ENCODE measurements at places on chromosomes 6 and 20. TPM values are rescaled to one million over a fixed set of nuclear protein-coding genes. Genes with fewer than 3 reads are reported as not detected.

ZSCAN23 gene
- 1.6 TPM for total RNA-seq

- DNase-seq = no peak
Measured at GRCh38 chr20:42945234-42945994, 244.3 kb downstream of the PTPRT start.

DNA sequence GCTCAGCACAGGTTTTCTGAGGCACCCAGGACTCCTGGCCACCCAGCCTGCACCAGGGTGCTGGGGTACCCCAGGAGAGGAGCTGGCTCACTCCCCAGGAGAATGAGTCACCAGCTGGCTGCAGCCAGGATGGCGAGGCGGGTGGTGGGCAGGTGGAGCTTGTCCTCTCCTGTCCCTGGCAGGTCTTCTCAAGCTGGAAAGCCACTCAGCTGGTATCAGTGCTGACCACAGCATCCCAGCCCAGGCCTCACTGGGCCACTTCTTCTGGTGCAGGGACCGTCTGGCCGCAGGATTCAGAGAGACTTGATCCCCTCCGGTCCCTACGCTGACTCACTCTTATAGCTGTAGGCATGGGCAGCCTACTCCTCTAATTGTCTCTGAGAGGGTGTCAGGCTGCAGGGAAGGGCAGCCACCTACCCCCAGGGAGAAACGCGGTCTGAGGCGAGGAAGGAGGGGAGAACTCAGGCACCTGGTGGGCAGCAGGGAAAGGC is 22.2 kb downstream of the TFEB start:
- no peak for DNase-seq

DNA sequence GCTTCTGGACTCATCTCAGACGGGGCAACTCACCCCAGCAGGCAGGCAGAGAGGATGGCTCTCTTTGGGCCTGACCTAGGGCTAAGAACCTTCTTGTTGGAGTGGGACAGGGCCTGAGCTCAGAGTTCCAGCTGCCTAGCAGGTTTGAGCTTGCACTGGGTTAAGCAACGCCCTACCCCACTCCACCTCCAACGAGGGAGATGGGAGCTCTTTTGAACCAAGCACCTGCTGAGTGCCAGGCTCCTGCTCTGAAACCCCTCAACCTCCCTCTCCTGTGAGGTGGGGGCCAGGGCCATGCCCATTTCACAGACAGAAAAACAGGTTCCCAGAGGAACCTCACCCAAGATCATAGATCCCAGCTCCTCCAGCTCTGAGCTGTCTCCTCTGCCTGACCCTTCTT is 54.3 kb downstream of the SNAI1 start:
- DNase-seq = no peak

LBP gene
- 0.11 TPM for total RNA-seq

- DNase-seq = no peak
Measured at GRCh38 chr6:36618366-36619355, 24.5 kb downstream of the SRSF3 start.

GRCh38 chr6:26195924-26196845 is 109.0 kb downstream of the HFE start:
- no peak for DNase-seq

GRCh38 chr6:163613668-163614067 is 199.2 kb downstream of the QKI start:
- DNase-seq = no peak

DNA sequence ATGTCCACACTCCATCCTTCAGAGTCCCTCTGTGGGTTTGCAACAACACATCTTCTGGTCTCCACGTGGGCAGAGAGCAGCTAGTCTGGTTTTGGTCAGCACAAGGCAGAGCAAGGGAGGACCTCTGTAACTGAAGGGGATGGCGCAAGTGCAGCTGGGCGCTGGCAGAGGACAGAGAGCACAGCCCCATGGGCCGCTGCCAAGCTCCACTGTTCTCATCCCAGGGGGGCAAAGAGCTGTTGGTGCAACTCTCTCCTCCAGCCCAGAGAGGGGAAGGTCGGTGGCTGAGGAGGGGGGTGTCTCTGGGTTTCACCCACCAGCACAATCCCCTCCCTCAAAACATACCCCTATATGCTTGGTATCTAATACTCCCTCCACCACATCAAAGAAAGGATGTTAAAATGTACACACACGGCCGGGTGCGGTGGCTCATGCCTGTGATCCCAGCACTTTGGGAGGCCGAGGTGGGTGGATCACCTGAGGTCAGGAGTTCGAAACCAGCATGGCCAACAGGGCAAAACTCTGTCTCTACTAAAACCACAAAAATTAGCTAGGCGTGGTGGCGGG is 9.1 kb downstream of the ATP9A start:
- DNase-seq = no peak

- no peak for DNase-seq
Measured at GRCh38 chr6:42211726-42212125, 5.9 kb downstream of the MRPS10 start.

- DNase-seq = peak; percentile 74
Measured at GRCh38 chr20:25276533-25277050, 28.7 kb downstream of the PYGB start.

SPATA25 gene
- 3.3 TPM for total RNA-seq

- DNase-seq = no peak
Measured at GRCh38 chr6:124955108-124955856, 7.0 kb upstream of the RNF217 start.

DNA sequence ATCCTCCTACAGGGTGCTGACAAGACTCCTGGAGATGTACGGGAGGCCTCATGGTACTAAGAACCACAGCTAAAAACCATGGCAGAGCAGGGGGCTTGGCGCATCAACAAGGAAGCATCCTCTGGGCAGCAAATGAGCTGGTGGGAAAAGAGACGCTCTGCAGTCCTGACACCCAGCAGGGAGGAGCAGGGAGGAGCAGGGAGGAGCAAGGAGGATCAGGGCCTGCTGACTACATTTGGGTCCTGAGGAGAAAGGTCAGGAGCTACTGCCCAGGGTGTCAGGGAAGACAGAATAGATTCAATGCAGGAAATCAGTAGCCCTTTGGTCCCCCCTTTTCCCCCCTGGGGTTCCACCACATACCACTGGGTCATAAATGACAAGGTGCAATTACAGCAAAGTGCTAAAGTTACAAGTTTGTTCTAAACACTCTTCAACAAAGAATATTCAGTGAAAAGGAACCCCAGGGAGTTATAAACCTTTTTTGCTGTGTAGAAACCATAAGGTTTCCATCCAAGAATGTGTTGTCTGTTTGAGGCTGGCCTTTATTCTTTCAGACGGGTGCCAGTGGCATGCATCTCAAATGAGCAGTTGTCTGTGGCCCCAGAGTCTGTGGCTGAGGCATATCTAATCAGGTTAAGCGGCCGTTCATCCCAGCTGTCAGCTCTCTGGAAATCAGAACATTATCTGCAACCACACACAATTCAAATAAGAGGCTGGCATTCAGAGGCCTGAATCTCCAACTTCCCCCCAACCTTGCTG is 325.0 kb downstream of the CDC5L start:
- DNase-seq = no peak

- no peak for DNase-seq
Measured at GRCh38 chr20:17611540-17612286, 41.8 kb downstream of the DSTN start.

- no peak for DNase-seq
Measured at GRCh38 chr6:150249261-150249660, 106.4 kb downstream of the PPP1R14C start.

HTR1E gene
- not detected for total RNA-seq

DNA sequence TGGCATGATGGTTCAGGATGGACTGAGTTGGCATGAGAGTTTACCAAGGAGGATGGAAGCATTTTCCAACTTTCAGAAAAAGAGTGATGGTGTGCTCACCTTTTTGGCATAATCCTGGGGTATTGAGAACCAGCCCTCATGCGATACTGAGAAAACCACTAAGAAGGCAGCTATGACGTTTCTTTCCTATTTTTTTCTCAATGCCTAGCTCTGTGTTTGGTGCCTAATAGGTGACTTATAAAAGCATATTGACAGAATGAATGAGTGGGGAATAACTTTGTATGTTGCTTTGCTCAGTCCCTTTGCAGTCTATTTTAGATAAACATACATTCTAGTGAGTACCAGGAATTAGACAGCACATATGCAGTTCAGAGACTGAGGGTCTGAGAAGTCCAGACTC is 816.3 kb downstream of the DHX35 start:
- DNase-seq = no peak

DNA sequence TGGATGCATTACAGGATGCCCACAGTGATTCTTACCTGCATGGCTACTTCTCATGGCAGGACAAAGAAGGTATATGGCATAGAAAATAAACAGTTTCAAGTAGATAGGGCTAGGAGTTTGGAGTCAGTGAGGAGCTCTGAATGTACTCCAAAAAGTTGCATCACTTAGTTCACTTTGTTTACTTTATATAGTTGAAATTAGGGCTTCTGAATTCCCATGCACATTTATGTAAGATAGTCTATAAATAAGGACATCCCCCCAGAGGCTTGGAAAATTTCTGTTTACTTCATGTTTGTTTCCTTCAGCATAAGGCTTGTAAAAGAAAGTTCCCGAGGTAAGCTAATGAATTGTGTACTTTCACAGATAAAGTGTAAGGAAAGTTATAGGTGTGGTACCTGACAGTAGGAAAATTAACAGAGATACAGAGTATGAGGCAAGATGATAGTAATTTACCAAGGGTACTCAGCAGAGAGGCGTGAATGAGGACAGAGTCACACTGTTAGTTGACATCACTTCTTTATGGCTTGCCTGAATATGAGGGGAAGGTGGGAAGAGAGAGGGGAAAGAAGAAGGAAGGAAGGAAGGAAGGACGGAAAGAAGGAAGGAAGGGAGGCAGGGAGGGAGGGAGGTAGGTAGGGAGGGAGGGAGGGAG is 51.1 kb downstream of the ADTRP start:
- DNase-seq = no peak

GATA5 gene
- total RNA-seq = 1.0 TPM

HLA-DQB1 gene
- 3.7 TPM for total RNA-seq

DNA sequence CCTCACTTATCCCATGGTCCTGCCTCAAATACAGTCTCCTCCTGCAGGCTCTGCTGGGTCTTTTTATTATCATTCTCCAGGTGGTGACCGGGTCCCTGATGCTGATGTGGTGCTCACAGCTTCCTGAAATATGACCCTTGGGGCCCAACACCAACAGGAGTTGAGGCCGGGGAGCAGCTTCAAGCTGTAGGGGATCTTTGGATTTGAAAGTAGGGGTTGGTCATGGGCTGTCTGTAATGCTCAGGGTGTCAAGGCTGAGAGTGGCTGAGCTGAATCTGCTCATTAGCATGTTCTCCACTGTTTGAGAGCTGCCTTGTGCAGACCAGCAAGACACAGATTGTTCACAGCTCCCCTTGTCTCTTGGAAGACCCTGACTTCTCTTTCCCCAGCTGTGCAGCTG is 35.5 kb downstream of the HLA-F start:
- DNase-seq = no peak

DNA sequence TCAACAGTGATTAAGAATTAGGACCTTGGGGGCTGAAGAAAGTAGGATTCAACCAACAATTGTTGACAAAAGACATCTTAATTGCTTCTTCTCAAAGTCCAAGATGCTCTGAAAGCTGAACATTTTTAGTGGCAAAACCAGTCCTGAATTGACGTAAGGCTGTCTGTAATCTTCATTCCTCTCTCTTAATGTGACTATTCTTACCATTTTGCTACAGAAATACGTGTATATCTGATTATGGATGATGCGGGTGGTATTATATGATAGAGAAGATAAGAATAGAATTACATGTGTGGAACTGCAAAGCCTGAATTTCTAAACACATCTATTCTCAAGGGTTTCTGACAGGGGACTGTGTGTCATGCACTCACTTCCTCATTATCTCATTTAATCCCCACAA is 130.3 kb upstream of the SASH1 start:
- no peak for DNase-seq

DNA sequence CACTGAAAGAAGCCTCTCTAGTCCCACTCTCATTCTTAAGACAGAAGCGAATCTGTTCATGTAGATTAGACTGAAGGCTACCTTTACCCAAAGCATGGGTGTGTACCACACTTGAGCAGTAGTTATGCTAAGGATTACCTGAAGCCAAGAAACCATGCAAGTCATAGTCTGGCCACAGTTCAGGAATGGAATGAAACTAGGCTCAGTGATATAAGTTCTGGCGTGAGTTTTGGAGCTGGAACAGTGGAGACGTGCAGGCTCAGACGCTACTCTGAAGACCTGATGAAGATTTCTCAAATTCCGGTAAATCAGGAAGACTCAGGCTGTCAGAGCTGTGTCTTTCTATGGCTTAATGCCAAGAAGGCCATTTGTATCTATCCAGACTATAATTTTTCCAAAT is 219.9 kb downstream of the HDGFL1 start:
- no peak for DNase-seq

GRCh38 chr6:83215131-83216047 is 22.2 kb downstream of the RWDD2A start:
- no peak for DNase-seq

HLA-DRB1 gene
- total RNA-seq = 27.6 TPM
